Effector CD8-positive, alpha-beta T cell (primary cell): ENCODE measurements at places on chromosomes 1 and 21.

DNA sequence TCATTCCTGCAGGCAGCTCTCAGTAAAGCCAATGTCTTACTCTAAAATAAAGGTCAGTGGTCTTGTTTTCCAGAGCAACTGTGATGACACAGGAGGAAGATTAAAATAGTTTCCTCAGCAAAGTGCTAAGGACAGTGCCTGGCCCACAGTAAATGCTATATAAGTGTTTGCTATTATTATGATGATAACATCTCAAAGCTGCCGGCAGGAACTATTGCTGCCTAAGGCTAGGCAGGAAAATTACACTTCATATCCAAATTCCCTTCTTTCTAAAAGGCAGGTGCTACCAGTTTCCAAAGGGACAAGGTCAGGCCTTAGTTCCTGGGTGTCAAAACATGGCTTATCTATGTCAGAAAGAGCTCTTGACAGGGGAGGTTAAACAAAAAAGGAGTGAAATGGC lies 401.3 kb downstream of the HHAT start:
- DNase-seq, result no peak

- DNase-seq, result peak; percentile 39
Observed at GRCh38 chr21:33478935-33479678, 667 bp downstream of the TMEM50B start.

DNA sequence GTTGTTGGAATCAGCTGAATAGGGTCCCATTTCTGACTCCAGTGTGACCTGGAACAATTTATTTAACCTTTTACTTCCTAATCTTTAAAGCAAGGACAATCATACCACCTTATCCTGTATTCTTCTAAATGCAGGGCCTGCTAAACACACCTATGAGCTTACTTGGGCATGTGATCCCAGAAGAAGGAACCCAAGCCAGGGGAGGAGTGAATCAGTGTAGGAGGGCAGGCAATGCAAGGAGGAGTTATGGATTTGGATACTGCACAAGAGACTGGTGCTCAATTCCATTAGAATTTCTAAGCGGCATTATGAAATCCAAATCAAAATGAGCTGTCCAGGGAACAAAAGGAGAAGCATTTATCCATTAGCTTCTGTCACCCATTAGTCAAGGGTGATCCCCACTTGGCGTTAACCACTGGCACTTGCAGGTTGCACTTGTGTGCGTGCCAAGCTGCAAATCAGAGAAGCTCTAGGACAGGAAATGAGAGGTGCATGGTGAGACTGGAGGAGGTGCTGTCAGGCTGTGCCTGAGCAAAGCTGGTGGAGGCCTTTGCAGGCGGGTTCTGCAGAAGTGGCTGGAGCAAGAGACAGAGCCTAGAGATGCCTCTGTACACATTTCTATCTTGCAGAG lies 297.2 kb upstream of the PLXNA2 start:
- DNase-seq, result no peak

DNA sequence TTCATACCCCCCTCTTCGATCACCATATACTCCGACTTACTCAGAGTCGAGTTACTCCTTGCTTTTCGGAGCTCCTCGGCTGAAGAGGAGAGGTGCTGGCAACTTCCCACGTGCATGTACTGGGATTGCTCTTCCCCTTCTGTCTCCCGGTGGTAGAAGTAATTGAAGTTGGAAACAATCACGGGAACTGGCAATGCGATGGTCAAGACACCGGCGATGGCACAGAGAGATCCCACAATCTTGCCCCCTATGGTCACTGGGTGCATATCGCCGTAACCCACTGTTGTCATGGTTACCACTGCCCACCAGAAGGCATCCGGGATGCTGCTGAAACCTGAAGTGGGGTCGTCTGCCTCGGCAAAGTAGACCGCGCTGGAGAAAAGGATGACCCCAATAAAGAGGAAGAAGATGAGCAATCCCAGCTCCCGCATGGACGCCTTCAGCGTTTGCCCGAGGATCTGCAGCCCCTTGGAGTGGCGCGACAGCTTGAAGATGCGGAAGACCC lies 1.5 kb downstream of the KCNA3 start:
- DNase-seq, result no peak

DNA sequence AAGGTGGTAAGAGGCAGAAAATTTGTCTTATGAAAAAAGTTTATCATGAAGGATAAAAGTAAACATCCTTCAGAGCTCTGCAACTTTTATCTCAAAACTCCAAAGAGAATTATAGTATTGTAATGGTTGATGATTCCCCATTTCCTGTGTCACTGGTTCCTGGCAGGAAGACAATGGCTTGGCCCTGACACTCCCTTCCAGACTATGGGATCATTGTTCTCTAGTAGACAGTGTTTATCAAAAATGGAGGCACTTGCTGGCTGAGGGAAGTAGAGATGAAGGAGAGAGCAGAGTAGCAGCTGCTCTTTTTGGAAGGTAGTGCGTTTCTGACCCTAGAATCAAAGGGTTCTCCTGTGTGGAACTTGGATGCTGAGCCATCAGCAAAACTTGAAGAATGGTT lies 145.9 kb upstream of the ATP1B1 start:
- DNase-seq, result no peak

DNA sequence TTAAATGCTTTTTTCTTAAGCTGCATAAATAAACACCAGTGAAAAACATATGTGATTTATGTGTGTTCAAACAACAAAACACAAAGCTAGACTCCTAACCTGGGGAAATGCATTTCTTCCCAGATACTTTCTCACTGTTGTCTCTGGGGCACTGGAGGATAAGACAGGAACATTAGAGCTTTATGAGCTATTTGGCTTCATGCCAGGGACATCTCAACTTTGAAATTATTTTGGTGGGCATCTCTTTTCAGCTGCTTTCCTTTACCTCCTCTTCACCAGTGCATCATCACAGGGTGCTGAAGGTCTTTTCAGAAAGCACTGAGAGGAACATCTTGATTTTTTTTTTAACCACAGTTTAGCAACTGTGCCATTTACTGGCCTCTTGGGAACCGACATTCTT lies 212.9 kb downstream of the DNM3 start:
- no peak for DNase-seq

- no peak for DNase-seq
Observed at GRCh38 chr1:215807911-215808436, 240.9 kb downstream of the KCTD3 start.

DNA sequence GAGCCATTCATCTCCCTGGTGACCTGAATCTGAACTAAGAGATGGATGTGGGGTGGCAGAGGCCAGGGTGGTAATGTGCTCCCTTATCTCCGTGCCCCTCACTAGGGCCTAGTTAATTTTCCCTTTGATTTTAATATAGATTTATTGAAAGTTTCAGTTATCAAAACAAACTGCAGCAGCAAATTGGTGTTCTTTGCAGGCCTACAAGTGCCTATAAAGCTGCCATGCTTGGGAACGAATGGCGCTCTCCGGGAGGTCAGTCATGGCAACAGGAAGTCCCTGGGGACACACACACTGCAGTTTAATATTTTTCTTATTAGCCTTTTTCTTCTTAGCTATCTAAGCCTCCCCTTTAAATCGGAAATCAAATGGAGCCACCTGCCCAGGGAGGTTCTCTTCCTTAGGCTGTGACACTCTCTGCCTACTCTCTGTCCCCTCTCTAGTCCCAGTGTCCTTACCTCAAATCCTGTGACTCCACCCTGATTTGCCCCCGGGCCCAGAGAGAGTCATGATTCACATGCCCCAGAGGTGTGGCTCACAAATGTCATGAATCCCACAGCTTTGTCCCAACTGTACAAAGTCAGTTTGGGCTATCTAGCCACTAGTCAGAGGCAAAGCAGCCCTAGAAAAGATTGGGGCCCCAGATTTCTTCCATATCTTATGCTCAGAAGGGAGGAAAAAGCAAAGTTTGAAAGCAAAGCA lies 4.3 kb upstream of the ERI3 start:
- DNase-seq, result no peak

DNA sequence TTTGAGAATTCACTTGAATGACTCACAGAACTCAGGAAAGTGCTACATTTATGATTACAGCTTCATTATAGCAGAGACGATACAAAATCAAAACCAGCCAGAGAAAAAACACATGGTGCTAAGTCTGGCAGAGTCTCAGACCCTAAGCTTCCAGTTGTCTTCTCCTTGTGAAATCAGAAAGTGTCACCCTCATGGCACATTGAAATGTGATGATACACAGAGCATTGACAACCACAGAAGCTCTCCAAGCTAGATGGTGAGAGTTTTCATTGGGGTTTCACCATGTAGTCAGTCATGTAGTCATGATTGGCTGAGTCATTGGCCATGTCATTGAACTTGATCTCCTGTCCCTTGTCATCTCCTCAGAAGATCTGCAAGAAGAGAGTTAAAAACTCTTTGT lies 526.6 kb downstream of the MRPL39 start:
- no peak for DNase-seq

GRCh38 chr1:214439352-214440119 lies 111.9 kb downstream of the PTPN14 start:
- no peak for DNase-seq

GRCh38 chr1:20380616-20381035 lies 90.0 kb downstream of the VWA5B1 start:
- DNase-seq, result no peak

DNA sequence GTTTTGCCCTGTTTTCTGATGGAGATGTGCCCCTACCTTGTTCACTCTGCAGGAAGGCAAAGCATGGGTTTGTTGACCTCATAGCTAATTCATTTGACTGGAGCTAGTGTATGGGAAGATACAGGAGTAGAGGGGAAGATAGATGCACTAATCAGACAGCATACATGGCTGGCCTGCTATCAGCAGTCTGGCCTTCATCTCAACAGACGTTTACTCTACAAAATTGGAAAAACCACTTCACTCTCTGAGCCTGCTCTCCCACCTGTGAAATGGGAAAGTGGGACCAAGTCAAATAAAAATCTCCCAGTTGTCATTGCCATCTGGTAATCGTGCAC lies 235.2 kb upstream of the RAB4A start:
- no peak for DNase-seq

DNA sequence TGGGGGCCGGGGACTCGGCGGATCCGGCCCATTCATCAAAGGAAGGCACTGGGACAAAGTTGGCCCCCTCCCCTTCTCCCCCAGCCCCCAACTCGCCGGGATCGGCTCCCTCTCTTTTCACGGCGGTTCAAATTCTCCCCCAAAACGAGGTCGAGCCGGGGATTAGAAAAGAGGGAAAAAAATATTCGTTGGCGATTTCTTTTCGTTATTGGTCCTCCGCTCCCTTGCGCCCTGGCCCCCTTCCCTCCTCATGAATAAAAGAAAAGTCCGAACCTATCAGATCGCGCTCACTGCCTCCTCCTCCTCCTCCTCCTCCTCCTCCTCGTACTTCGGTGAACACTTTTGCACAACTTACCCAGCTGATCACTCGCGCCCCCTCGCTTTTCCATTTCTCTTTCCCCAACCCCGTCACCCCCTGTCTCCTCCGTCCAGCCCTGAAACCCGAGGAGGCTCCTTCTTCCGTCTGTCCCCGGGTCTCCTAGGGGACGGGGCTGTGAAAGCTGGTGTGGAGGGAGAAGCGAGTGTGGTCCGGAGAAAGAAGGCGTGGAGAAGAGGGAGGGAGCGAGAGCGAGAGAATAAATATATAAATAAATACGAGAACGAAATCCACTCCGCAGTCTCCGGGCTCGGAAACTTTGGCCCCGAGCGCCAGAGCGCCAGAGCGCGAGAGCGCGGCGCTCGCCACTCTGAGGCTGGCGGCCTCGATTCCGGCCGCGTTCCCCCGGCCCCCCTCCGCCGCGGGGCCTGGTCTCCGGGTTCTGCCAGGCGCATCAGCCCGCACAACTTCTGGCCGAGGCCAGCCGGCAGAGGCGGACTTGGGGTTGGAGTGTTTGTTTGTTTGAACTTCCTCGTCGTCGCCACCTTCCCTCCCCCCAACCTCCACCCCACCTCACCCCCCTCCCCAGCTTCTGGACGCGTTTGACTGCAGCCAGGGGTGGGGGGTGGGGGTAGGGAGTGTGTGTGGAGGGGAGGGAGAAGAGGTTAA lies at the start of gene PAX7:
Gene PAX7, plus strand, starts transcription at position 336 of the 985 bp plus-strand sequence. CDS start 758 bp downstream, outside the sequence.
- no peak for DNase-seq

DNA sequence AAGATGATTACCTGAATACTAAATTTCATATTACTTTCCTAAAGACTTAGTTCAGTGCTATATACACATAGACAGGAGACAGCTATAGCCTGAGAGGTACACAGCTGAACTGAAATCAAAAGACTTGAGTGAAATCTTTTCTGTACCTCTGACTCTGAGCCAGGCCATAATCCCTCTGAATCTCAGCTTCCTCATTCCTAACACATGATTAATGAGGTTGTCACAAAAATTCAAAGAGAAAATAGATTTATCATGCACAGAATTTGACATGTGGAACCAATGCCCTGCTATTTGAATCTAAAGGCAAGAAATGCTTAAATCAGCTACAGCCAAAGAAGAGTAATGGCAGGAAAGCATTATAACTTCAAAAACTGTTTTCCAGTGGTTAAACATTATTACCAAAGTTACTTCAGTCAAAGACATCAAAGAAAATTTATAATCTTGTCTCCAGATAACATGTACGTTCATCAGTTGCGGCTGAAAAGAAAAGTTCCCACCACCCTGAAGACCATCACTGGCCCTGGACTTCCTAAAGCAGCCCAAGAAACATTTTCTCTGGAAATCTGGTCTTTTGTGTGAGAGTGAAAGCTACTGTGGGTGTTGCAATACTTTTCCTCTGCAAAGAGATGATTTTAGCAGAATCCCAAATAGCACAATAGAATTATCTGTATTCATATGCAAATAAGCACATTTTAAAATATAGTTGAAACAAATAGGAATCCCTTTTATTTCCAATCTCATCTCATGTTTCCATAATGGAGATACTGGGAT lies 13.8 kb upstream of the ATP1A1 start:
- no peak for DNase-seq

DNA sequence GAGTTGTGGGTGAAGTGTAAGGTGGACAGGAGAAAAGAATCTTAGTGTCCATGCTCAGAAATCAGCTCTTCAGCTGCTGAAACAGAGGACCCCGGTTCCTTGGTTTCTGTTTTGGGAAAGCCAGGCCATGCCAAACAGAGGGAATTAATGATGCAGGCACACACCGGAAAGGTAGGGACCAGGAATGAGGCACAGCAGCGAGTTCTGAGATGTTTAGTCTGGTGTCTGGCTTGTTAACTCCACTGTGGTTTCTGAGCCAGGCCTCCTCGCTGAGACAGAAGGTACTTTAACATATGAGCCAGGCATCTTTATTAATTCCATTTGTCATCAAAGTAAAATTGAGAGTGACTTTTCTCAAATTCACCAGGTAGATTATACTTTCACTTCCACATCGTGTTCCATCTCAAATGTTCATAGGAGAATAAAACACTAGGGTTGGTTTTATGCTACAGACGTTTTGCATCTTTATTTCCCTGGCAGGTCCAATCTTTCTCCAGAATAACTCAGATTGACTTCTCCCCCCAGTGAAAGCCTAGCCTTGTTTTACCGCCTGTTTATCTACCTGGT lies 23.5 kb downstream of the LRRC8D start:
- no peak for DNase-seq
